ENCODE measurements at places on chromosomes 2 and 18.

DNA sequence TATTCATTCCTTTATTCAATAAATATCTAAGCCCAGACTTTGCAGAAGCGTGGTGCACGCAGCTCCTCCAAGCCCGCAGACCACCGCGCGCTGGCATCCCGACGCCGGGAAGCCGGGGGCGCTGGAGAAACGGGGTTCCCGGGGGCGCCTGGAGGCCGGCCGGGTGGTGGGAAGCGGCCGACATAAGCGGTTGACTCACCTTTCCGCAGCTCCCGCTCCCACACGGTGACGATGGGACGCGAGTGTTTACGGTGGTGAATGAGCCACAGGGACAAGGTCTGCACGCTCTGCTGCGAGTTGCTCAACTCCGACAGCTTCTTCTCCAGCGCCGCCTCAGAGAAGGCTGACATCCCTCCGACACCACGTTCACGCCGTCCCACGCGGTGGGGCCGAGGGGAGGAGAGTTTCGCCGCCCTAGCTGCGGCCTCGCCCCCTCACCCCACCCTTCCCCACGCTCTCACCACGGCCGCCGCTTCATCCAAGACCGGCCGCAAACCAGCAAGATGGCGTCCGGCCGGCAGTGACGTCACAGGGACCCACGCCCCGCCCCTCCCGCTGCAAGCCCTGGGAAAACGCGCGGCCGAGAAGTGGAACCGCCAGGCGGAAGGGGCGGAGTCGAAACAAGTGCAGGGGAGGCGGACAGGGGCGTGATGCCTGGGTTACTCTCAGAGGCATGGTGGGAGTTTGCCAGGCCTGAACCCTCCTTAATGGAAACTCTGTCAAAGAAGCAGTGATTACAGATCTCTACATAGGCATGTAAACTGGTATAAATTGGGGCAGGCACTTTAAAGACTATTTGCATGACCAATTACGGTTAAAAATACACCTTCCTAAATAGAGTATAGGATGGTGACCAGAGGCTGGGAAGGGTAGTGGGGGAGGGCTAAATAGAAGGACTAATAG lies at the start of gene RPRD1A:
RPRD1A (minus strand) TSS at position 505 of the 903 bp plus-strand sequence; CDS start at position 350, 155 bp downstream.
- peak; percentile 98 for DNase-seq

DNA sequence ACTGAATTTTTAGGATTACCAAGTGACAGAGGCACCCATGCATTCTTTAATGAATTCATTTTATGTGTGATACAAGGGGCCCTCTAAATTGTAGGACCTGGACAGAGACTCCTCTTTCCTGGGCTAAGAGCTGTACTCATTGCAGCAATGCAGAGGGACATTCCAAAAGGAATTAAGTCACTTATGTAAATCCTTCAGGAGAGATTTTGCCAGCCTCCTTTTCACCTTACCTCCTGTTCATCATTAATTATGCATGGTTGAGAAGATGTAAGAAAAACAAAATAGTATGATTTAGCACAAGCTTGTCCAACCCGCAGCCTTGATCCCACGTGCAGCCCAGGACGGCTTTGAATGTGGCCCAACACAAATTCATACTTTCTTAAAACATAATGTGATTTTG lies 84.5 kb upstream of the TANK start:
- no peak for DNase-seq

- DNase-seq, result no peak
Measured at GRCh38 chr2:112997151-112997550, 8.1 kb upstream of the IL36A start.

- DNase-seq, result no peak
Measured at GRCh38 chr2:11071211-11071610, 84.1 kb upstream of the SLC66A3 start.

GRCh38 chr18:48926420-48926857 lies 24.3 kb downstream of the SMAD7 start:
- DNase-seq, result no peak

GRCh38 chr2:98026927-98027522 lies 31.3 kb upstream of the TMEM131 start:
- DNase-seq, result no peak

DNA sequence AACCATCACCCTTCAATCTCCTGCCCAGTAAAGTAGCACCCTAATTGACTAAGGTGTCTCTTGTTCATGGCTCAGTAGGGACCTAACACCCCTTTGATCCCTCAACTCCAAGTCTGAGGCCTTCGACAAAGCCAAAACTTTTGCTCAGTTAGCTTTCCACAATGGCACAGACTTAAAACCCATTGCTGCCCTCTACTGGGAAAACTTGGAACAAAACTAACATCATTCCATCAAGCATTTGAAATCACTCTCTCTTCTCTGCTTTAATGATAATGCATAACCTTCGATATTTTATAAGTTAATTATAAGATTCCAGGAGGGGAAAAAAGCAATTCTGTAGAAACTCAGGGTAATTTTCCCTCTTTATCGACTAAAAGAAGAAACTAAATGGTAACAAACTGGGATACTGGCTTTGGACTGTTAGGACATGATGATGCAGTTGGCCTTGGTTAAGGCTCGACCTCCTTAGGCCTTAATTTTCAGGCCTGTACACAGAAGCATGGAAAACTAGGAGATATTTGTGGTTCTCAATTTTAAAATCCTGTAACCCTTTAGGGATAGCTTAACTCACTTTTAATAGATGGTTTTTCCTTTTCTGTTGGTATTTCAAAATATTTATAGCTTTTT lies 127.8 kb downstream of the STK39 start:
- no peak for DNase-seq

DNA sequence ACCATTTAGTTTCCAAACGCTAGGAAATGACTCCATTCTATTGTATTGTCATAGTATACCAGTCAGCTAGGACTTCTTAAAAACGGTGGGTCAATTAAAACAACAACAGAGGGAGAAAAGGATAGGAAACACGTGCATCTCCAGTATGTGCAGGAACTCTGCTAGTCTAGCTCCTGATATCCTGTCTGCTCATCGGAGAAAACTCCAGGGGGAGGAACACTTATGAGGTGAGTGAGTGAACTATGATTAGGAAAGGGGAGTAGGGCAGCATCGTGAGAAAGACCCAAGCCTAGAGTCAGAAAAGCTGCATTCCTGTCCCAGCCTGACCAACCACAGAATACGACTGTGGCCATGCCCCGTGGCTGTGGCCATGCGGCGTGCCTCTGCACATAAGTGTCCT lies 34.2 kb downstream of the DTNB start:
- no peak for DNase-seq

GRCh38 chr18:389658-390357 lies 110.7 kb downstream of the COLEC12 start:
- DNase-seq, result no peak

DNA sequence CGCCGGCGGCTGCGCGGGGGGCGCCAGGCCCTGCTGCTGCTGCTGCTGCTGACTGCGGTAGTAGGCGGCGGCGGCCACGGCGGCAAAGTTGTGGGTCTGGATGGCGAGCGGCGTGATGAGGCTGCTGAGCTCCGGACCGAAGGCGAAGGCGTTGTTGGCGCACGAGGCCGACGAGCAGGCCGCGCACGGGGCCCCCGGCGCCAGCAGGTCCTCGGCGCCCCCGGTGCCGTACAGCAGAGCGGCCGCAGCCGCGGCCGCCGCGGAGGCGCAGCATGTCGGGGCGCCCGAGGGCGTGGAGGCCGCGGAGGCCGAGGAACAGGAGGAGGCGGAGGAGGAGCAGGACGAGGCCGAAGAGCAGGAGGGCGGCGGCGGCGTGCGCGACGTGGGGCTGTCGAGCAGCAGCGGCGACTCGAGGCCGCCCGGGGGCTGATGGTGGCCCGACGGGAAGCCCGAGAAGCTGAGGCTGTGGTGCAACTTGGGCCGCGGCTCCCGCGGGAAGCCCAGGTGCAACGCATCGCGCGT lies 1.8 kb downstream of the ZFP36L2 start:
- peak; percentile 30 for DNase-seq

GRCh38 chr2:175030380-175031271 lies 25.4 kb upstream of the CHN1 start:
- no peak for DNase-seq
